IMR-90 (cell line): ENCODE measurements at places on chromosomes 4 and X.

DNA sequence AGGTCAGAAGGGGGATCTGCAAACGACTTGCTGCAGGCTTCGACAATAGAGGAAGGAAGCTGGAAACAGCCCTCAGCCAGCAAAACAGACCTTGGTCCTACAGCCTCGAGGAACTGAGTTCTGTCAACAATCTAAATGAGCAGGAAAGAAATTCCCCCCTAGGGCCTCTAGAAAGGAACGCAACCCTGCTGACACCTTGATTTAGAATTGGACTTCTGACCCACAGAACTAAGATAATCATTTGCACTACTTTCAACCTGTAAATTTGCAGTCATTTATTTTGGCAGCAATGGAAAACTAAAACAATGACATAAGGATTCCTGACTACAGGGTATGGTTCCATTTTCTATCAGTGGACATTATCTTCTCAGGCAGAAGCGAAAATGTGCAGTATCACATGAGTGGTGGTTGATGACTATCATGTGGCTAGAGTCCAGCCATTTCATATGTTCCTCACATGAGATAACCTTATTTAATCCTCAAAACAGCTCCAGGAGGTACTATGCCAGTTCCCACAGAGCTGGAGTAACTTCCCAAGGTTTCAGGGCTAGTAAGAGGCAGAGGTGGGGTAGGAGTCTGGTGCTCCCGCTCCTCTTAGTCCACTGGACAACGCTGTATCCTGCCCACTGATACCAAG, 61.6 kb downstream of the SAT1 start:
- H3K4me3 ChIP-seq, result no peak overlapping the region
- H3K4me1 ChIP-seq, result 0 out of 2 replicates have a peak, but pooled peaks cover 1% of the 10 kb centered on the region
- H3K27me3 ChIP-seq, result no peaks in the 10 kb centered on the region

DNA sequence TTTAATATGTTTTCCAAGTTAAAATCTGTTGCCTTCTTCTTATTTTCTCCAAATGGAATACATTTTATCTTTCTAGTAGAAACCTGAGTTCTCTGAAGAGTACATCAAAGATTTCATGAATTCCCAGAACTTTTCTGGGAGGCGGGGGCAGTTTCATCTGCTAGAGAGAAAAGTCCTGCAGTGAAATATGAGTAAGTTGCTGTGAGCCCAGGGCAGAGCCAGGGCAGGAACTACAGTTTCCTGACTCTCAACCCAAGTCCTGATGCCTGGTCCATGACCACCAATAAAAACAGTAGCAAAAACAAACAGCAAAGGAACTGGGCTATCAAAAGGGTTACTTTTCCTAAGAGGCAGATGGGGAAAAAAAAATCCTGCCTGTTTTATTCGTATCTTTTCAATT, 239.4 kb upstream of the CTSO start:
- no peak overlapping the region for H3K4me3 ChIP-seq
- H3K27ac ChIP-seq, result no peak overlapping the region
- DNase-seq, result peak; percentile 17
- H3K36me3 ChIP-seq, result no peaks in the 10 kb centered on the region

DNA sequence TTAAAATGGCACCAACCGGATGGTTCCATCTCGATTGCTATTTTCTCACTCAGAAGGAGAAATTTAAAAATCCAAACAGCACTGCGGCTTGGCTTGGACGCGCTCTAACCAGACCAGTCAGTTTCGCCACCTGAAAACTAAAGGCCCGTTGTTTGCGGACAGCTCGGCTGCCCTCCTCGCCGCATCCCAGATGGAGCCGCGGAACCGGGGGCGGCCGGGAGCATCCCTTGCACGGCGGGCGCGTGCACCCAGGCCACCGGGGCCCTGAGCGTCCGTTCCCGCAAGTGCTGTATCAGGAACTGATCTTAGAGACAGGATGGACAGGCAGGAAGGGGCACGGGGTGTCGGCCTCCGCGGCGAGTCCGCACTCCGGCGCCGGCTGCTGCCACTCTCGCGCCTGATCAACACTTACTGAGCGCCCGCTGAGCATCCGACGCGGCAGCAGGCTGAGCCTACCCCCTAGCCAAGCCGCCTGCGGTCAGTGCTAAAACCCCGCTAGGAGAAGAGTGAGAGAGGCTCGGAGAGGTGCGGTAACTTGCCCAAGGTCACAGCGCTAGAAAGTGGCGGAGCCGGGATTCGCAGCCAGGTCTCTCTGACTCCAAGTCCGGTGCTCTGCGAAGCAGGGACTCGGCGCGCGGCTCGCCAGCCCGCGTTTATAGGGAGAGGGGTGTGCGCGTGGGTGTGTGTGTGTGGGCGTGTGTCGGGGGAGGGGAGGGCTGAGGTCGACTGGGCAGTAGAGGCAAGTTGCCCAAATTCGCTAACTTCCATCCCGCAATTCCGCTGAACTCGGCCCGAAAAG, at the start of gene CITED1:
TSS of gene CITED1 (minus strand) at position 629 of the 799 bp plus-strand sequence. CDS start 3,045 bp downstream, outside the sequence.
- no peak for DNase-seq
- peak within 1 kb of the TSS; percentile 65 for H3K4me3 ChIP-seq
- H3K27me3 ChIP-seq, result peaks cover 90% of the 10 kb centered on the region
- H3K36me3 ChIP-seq, result no peaks in the 10 kb centered on the region
- H3K27ac ChIP-seq, result no peak within 1 kb of the TSS

- no peak overlapping the region for H3K27ac ChIP-seq
- no peaks in the 10 kb centered on the region for H3K4me1 ChIP-seq
- H3K4me3 ChIP-seq, result no peak overlapping the region
Measured at GRCh38 chrX:446245-446644, 59.5 kb upstream of the PPP2R3B start.

DNA sequence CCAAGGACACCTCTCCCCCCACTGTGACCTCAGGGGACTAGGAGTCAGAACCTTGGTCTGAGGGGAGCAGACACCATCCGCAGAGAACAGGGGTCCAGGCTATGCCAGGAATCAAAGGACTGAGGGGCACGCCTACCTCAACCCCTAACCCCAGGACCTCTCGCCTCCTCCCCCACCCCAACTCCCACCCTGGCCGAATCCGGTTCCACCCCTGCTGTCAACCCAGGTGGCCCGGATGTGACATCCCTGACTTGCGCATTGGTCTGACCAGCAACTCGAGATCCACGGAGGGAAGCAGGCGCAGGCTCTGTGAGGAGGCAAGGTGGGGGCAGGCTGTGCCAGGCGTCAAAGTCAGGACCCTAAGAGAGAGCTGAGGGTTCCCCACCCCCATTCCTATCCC, 468 bp upstream of the MAGEA4 start:
- H3K27me3 ChIP-seq, result no peaks in the 10 kb centered on the region
- no peaks in the 10 kb centered on the region for H3K4me1 ChIP-seq
- H3K27ac ChIP-seq, result no peak overlapping the region

DNA sequence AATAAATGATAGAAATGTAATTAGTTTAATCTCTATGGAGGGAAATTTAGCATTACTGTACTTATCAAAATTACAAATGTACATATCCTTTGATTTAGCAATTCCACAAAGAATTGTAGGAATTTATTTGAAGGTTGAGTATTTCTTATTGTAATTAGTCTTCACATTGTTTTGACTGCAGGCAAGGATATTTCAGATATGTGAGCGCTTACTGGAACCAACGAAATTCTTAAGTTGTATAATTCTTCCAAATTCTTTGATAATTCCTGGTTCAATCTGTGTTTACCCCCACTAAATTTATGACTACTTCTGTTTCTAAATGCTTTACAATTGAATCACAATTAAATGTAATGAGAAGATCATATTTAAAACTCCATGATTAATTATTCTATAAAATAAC, 26.9 kb upstream of the WWC2 start:
- peak; percentile 29 for DNase-seq
- H3K4me1 ChIP-seq, result no peaks in the 10 kb centered on the region; the same call in 1 of the 2 replicates
- no peak overlapping the region for H3K27ac ChIP-seq
- no peak overlapping the region for H3K4me3 ChIP-seq
- no peaks in the 10 kb centered on the region for H3K36me3 ChIP-seq

- DNase-seq, result no peak
- no peaks in the 10 kb centered on the region for H3K4me1 ChIP-seq
- no peak overlapping the region for H3K27ac ChIP-seq
- no peak overlapping the region for H3K4me3 ChIP-seq
- H3K36me3 ChIP-seq, result peaks cover 35% of the 10 kb centered on the region
- H3K27me3 ChIP-seq, result no peaks in the 10 kb centered on the region
Measured at GRCh38 chrX:136866337-136867095, 14.0 kb downstream of the RBMX start.

GRCh38 chr4:169174247-169174646, 96.5 kb downstream of the SH3RF1 start:
- H3K36me3 ChIP-seq, result no peaks in the 10 kb centered on the region; the same call in 1 of the 2 replicates
- no peak overlapping the region for H3K27ac ChIP-seq
- H3K4me3 ChIP-seq, result no peak overlapping the region
- H3K27me3 ChIP-seq, result no peaks in the 10 kb centered on the region
- DNase-seq, result no peak

DNA sequence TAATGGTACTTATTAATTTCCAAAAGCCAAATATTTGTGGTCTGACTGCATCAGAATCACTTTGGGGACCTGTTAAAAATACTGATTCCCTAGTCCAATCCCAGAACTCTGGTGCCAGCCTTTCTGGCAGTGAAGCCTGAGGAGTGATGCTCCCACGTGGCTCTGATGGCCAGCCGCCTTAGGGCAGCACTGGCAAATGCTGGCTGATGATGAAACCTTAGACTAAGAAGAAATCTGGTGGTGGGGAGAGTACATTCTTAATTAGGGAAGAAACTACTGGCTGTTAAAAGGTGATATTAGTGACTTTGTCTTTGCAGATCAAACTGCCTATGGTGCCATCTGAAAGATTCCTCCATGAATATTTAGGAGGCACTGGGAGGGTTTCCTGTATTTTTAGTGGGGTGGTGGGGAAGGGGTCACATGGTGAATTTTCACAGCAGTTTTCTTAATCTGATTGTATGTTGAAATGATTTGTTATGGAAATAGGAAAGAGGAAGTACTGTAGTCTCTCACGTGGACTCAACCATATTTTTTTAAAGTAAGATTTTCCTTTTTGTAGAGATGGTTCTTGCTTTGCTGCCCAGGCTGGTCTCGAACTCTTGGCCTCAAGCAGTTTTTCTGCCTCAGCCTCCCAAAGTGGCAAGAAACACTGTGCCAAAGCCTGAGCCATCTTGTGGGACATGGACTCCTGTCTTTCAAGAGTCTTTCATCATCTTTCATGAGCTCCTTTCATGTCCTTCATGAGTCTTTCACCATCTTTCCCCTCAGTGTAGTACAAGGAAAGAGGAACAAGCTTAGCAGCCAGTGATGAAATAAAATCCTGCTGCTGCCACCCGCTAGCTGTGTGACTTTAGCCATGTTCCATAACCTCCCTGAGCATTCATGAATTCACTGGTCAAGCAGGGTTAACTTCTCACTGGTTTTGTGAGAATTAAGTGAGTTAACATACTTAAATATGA, 90.8 kb downstream of the ZNF330 start:
- no peak overlapping the region for H3K4me3 ChIP-seq
- DNase-seq, result no peak
- no peak overlapping the region for H3K27ac ChIP-seq
- no peaks in the 10 kb centered on the region for H3K36me3 ChIP-seq
- H3K4me1 ChIP-seq, result peaks cover 2% of the 10 kb centered on the region
- H3K27me3 ChIP-seq, result no peaks in the 10 kb centered on the region

DNA sequence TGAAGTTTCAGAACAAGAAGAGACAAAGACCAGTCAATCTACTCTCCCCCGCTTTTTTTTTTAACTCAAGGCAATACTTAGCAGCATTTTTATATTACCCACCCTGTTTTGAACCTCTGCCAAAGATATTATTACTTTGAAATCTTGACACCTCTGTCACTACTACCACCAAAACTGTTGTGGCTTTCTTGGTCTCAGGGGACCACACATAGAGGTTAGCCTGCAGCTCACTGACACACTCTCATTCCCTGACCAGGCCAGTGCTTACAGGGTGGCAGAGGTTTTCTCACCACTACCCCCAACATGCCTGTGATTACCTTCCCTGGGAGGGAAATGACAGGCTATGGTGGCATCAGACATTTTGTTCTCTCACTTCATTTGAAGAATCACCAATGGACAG, 137.4 kb upstream of the STIM2 start:
- no peak overlapping the region for H3K27ac ChIP-seq
- peaks cover 4% of the 10 kb centered on the region; the same call in 1 of the 2 replicates for H3K36me3 ChIP-seq
- no peaks in the 10 kb centered on the region; the same call in 1 of the 2 replicates for H3K4me1 ChIP-seq
- no peak for DNase-seq

DNA sequence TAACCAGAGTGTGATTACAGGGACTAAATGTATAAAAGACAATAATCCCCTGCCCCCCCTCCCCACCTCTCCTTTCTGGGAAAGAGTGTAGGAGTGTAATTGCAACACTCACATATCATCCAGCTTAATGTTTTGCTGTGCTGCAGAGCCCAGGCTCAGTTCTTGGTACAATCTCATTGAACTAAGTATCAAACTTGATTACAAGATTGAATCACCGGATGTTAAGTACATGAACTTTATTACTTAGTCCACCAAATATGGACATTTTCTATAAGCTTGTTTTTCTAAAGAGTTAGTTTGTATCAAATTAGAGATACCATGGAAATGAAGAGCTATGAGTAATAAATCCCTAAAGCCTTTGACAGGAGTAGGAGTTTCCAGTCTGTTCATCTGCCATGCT, 559.1 kb downstream of the ZNF674 start:
- H3K27ac ChIP-seq, result no peak overlapping the region
- no peaks in the 10 kb centered on the region for H3K4me1 ChIP-seq
- peaks cover 2% of the 10 kb centered on the region; the same call in 1 of the 2 replicates for H3K27me3 ChIP-seq

GRCh38 chr4:15232366-15233263, 195.2 kb upstream of the C1QTNF7 start:
- H3K27me3 ChIP-seq, result no peaks in the 10 kb centered on the region
- no peaks in the 10 kb centered on the region for H3K36me3 ChIP-seq
- DNase-seq, result peak; percentile 83
- H3K4me3 ChIP-seq, result no peak overlapping the region
- peak overlapping the region; percentile 70 for H3K27ac ChIP-seq
- peaks cover 27% of the 10 kb centered on the region for H3K4me1 ChIP-seq

GRCh38 chrX:150282953-150283352, 80.2 kb upstream of the MAMLD1 start:
- H3K4me1 ChIP-seq, result no peaks in the 10 kb centered on the region
- H3K27ac ChIP-seq, result no peak overlapping the region
- H3K27me3 ChIP-seq, result peaks cover 5% of the 10 kb centered on the region
- no peak for DNase-seq
- H3K4me3 ChIP-seq, result no peak overlapping the region
- H3K36me3 ChIP-seq, result no peaks in the 10 kb centered on the region

GRCh38 chr4:39406763-39407583, at the start of gene KLB:
KLB (plus strand) TSS chr4:39406930; CDS start chr4:39406950, 20 bp downstream.
- no peaks in the 10 kb centered on the region for H3K4me1 ChIP-seq
- no peak within 1 kb of the TSS for H3K4me3 ChIP-seq
- no peak within 1 kb of the TSS for H3K27ac ChIP-seq
- peaks cover 6% of the 10 kb centered on the region; the same call in 1 of the 2 replicates for H3K27me3 ChIP-seq
- H3K36me3 ChIP-seq, result no peaks in the 10 kb centered on the region

GRCh38 chr4:61223385-61223784, 23.3 kb downstream of the ADGRL3 start:
- no peak overlapping the region for H3K4me3 ChIP-seq
- H3K27me3 ChIP-seq, result no peaks in the 10 kb centered on the region
- H3K36me3 ChIP-seq, result no peaks in the 10 kb centered on the region
- H3K4me1 ChIP-seq, result no peaks in the 10 kb centered on the region
- H3K27ac ChIP-seq, result no peak overlapping the region
- no peak for DNase-seq
